ENCODE measurements at places on chromosomes 13 and 19.

DNA sequence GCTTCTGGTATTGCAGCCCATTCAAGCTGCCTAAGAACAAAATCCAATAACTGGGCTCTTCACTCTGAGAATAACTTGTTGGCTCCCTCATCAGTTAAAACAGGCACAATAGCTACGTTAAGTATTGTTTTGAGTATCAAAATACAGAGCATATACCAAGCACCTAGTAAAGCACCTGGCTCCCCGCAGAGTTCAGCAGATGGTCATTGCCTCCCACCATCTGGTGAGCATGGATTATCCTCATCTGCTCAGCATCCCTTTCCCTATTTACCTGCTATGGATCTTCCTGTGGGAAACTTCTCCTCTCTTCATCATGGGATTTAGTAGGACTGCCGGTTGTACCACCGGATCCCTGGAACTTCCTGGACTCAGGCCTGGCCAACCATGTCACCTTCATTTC lies 199.2 kb upstream of the MAB21L1 start:
- DNase-seq: no peak

DNA sequence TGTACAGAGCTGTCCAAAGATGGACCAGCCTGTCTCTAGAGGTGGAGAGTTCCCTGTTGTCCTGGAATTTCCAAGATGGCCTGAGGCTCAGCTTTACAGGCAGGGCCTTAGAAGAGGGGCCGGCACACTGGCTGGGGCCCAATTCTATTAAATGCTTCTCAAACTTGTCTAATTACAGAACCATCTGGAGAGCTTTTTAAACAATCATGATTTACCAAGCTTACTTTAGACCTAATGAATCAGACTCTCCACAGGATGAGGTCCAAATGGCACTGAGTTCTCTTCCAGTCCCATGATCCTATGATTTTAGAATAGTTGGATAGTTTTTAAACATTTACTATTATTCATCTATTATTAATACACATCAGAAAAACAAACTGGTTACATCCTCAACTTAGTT lies 123.5 kb downstream of the DNAJC3 start:
- no peak for DNase-seq

- no peak for DNase-seq
These were observed 198.3 kb downstream of the NBEA start for GRCh38 chr13:35140321-35140720.

DNA sequence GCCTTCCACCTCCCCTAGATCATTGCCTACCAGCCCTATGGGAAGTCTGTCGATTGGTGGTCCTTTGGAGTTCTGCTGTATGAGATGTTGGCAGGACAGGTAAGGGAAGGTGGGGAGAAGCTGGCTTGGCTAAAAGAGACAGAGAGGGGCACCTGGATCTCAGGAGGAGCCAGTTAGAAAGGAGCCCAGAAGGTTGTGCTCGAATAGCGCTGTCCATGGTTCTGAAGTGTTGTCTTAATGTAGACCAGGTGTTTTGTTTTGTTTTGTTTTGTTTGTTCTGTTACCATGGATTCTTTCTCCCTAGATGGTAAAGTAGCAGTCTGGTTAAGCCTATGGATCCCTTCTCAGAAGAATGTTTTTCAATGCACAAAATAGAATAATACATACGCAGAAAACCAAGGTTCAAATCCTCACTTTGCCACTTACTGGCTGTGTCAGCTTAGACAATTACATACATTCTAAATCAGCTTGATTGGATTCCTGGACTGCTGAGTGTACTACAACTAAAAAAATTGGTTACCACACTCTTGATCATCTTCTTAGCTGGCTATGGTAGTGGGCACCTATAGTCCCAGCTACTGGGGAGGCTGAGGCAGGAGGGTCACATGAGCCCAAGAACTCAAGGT lies 5.9 kb upstream of the CACNG7 start:
- no peak for DNase-seq

- no peak for DNase-seq
These were observed 28.2 kb downstream of the ACTN4 start for GRCh38 chr19:38675611-38676010.

DNA sequence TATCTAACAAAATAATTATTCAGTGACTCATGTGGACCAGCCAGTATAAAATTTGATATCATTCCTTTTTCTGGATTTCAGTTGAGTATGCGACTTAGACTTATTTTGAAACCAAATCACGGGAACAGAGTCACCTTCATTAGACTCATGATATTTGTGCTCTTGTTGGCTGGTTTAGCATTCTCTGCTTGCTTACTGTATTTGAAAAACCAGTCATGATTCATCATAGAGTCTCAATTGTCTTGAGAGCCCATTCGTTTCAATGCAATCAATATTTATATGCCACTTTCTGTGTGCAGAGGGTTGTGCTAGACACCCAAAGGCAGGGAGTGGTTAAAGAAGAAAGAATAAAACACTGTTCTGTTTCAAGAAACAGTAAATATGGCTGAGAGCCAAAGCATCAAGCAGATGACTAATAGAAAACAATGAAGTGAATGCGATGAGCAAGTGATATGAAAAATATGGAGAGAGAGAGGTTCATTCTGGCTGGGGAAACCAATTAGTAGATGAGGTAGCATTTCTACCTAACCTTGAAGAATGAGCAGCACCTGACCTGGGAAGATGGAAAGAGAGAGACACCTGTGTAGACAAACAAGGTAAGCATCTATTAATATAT lies 99.6 kb upstream of the MBNL2 start:
- no peak for DNase-seq

- no peak for DNase-seq
These were observed 119.1 kb downstream of the KLF12 start for GRCh38 chr13:74015137-74015536.

DNA sequence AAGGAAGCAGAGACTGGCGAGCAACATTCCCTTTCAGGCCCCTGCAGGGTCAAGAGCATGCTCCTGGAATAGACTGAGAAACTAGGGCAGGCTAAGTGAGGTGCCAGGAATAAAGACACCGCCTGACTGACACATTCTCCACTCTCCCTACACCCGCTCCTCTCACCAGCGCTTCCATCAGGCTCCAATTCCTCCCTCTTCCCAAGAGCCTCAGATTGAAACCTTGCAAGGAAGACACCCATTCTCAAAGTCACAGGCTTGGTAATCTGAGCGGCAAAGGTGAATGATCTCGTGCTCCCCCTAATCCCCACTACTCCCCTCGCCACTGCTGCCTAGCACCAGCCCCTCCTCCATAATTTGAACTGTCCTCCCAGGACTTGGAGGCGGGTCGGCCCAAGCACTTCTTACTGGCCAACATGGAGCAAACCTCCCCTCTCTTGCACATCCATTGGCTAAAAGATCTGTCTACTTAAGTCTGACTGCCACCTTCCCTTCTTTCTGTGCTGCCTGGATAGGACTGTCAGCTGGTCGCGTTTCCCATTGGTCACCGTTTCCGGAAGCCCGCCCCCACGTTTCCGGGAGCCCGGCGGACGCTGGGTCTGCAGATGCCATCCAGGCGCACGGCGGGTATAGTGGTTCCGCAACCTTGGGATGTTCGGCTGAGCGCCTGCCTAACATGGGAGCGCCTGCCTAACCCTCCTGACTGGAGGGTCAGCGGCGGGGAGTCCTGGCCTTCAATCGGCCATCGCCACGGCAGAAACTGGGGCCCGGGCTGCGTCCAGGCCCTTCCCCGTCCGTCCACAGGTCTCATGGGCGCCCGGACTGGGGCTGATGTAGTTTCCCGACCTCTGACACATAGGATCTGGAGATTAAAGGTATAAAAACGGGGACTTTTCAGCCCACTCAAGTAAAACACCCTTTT lies 33.6 kb downstream of the ZNF383 start:
- no peak for DNase-seq

Measured in cortex of kidney (tissue), 1 donor.